ENCODE measurements at places on chromosomes 11 and 22.

GRCh38 chr22:23382428-23383218 is 197.5 kb downstream of the IGLL1 start:
- no peak for DNase-seq

DNA sequence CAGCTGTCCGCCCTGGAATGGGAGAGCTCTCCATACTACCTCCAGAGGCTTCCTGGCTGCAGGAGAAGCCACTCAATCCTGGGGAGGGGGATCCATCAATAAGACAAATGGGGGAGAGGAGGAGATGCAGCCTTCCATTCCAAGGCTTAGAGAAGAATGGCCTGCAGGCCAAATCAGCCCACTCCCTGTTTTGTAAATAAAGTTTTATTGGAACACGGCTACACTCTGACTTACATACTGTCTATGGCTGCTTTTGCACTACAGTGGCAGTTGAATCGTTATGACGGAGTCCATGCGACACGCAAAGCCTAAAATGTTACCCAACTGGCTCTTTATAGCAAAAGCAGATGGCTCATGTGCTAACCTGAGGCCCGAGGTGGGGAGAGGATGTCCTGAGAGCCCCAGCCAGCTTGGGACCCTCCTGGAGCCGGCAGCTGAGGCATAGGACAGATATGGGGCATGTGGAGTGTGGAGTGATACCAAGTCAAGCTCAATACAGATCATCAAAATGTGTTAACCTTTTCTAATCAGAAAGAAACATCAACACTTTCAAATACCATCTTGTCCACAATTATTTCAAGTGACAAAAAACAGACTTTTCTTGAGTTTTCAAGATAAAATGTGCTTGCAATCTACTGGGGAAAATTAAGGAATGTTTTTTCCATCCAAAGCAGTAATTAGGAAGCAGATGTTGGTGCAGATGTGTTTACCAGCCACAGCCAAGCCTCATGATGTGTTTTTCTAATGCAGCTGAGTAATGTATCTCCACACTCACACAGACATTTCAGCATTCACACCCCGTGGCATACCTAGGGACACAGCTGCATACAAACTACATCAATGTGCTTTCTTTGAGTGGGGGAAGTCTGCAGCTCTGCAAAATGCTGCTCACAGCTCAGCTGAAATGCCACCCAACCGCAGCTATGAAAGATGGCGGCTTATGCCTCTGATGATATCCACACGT is 181.6 kb downstream of the SHANK2 start:
- no peak for DNase-seq

- DNase-seq = no peak
Measured at GRCh38 chr11:114279792-114280546, 16.2 kb upstream of the NNMT start.

GRCh38 chr11:14336507-14337503 is 22.2 kb downstream of the RRAS2 start:
- DNase-seq = no peak

DNA sequence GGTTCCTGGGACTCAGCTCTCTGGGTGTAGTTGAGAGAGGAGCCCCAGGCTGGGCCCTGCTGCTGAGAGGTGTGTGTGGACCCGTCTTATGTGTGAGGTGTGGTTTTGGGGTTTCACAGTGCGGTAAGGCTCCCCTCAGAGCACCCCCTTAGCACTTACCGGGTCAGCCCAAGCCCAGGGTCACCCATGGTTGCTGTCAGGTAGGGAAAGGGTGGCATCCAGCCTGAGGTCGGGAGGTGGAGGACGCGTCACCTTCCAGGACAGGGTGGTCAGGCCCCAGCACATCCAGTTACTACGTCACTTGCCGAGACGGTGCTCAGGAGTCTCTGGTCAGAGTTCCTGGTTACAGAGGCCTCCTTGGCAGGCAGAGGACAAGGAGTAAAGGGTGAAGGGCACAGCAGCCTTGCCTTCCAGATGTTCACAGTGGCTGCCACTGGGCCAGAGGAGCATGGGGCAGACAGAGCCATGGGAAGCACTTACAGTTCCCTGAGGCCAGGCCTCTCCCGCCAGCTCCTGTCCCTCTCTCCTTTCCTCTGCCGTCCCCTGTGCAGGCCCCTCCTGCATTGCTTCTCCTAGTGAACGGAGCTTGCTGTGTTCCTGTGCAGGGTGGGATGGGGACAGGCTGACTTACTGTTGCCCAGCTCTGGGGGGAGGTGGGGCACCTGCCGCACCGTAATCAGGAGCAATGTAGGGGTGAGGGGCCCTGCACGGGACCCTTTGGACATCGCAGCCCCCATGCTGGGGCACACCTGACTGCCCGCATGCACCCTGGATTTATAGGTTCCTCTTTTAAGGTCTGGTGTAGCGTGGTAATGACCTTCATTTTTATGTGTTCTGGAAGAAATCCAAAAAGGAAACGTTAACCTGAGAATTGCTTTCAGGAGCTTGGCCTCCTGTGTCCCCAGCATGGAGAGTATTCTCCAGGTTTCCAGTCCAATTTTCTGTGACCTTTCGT is 285.9 kb downstream of the TBC1D22A start:
- no peak for DNase-seq

DNA sequence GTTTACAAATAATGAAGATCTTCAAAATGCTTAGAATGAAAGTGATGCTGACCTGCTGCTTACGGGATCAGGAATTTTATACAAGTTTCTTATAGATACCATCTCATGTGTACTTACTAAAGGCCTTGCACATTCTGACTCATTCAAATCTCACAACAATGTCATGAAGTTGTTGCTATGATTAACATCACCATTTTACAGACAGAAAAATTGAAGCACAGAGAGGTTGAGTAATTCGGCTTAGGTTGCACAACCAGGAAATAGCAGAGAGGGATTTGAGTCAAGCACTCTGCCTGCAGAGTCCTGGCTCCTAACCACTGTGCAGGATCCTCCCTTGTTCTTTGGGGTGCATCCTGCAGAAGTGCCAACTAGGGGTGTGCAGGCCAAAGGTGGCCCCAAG is 471.9 kb downstream of the MIAT start:
- no peak for DNase-seq

DNA sequence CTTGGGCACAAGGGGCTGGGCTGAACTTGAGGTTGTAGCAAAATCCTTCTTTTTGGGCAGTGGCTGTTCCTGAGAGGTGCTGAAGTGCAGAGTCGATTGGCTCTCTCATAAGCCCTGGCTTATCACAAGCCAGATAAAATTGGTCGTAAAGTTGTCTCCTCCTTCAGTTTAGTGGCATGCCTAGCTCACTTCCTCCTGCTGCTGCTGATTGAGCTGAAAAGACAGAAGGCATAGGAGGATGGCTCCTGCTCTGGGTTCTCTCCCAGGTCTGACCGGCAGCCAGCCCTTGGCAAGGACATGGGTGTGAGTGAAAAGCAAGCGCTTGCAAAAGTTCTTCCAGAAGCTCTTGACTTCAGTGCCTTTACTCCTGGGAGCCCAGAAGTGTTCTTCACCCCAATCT is 83.9 kb downstream of the LDLRAD3 start:
- DNase-seq = no peak

DNA sequence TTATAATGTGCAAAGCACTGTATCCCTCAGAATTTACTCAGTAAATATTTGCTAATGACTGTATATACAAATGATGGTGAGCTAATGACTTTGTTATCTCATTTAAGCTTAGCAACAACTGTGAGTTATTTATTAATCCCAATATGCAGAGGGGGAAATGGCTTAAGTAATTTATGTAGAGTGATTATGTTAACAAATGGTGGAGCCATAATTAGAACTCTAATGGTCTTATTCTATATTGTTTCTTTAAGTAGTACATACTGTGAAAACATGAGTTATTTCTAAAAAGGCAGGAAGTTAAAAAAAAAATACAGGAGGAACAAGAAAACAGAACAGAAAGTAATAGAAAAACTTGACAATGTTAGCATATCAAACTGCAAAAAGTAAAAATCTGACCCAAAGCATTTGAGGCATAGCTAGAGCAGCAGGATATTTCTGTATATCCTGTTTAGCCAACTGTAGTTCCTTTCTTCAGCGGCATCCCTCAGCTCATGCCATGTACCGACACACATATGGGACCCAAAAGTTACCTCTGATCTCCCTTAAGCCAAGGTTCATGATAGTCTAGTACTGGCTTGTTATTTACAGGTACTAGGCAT is 94.2 kb downstream of the FCHSD2 start:
- DNase-seq = no peak

DNA sequence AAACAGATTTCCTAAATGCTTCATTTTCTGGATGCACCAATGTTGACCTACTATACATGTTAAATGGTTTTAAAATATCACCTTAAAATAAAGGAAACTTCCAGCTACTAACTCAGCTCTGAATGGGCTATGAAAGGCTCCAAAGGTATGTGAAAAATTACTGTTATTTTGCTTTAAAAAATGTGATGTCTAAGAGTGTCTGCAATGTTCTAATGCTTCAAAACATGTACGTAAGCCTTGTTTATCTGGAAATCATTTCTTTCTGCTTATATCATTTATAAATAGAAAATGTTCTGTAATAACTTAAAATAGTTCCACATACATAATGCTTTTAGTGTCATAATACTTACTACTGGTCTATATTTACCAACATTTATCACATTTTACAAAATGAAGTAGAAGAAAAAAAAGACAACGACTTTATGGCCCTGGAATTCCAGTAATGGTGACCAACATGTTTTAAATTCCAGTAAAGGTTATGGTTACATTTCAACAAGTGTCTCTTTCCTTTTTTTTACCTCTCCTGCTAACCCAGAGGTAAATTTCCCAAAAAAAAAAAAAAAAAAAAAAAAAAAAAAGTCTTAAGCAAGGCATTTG is 2.5 kb downstream of the BDNF start:
- no peak for DNase-seq

DNA sequence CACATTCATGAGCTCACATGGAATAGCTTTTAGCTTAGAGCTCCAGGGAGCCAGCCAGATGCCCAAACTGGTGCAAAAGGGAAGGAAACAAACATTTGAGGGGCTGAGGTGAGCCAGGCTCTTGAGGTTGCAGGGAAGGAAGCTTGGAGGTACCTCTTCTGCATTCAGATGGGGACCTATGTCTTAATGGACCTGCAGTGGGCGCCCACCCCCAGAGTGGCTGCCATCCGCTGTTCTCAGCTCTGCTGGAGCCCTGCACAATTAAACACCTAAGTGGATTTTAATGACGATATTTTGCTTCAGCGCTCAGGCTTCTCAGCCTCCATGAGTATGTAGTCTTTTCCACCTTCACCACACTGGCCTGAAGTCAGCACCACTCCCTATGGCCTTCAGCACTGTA is 100.8 kb downstream of the LDLRAD3 start:
- DNase-seq = no peak

- DNase-seq = no peak
Measured at GRCh38 chr11:77046060-77046501, 11.9 kb downstream of the B3GNT6 start.

DNA sequence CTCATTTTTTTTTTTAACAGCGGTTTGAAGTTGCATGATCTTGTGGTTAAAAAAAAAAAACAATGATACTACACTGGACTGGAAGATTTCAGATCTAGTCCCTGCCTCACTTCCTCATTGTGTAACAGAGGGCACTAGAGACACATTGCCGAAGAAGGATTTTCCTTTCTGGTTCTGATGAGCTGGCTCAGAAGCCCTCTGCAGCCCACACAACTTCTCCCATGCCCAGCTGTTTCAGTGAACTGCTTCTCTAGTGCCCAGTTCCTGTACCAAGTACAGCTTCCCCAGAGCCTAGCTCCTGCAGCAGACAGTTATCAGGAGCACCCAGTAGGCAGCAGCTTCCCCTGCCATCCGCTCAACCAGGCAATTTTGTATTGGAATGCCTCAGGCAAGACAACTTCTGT is 29.5 kb upstream of the ANO5 start:
- DNase-seq = no peak

DNA sequence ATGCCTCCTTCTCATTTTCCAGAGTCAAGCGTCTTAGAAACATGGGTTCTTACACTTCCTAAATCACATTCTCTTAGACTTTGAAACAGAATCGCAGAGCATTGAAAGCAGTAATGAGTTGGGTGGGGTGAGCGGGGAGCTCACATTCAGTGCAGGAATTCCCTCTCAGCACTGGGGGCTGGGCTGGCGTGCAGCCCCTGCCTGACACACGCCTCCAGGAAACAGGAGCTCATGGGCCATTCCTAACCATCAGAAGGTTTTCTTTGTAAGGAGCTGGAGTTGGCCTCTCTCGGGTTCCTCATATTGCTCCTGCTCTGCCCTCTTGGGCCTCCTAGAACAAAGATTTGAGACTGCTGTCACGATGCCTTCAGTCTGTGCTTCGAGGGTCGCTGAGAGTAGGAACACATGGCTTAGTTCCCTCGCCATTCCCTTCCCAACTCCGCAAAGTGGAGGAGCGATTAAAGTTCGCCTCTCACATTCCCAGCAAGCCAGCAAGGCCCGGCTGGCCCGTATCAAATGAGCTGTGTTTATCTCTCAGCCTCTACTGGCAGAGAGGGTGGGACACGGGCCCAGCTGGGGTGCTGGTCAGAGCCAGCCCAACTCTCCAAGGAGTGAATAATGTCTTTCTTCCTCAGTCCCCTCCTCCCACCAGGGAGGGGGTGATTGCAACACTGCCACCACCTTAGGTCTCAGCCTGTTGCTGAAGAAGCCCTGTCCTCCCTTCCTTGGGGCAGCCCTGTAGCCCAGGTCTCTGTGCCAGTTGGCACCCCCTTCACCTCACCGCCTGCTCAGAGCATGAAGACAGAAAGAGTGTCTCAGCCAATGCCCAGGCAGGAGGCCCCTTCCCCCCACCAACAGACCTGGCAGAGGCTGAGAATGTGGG is 10.4 kb downstream of the CHRDL2 start:
- peak; percentile 28 for DNase-seq

DNA sequence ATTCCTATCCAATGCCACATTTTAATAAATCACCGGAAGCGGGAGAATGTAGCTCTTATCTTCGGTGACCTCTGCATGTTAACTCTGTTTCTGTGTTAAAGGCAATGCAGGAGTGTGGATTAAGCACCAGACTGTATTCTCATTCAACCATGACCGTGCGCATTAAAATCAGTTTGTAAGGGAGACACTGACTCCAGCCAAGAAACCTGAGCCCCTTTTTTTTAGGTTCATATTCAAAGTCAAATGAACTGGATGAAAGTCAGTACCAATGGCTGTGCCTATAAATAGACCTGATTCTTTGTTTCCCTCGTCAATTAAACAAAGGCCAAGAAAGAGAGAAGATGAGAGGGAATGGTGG is 32.2 kb downstream of the C11orf91 start:
- DNase-seq = no peak

DNA sequence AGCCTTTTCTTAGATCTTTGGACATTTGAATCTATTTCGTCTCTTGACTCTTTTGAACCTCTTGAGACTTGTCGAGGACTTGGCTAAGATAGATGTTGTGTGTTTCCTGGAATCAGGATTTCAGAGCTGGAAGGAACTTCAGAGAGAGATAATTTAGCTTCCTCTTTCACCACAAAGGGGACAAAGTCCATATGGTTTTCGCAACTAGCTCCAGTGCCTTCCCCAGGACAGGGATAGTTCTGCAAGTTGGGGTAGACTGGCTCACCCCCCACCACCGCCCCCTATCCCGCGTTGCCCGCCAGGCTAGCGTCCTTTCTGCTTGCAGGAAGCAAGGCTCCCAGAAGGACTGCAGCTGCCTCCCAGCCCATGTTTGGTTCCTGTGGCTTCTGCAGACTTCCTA is 75.7 kb upstream of the MYO18B start:
- no peak for DNase-seq

GRCh38 chr11:112042161-112042960 is 17.2 kb downstream of the DLAT start:
- no peak for DNase-seq

GRCh38 chr11:73931039-73931645 is 19.7 kb upstream of the DNAJB13 start:
- peak; percentile 59 for DNase-seq
